ENCODE measurements at places on chromosomes 5 and 9.

GRCh38 chr9:91101611-91102168 lies 260.0 kb downstream of the AUH start:
- DNase-seq = no peak

GRCh38 chr9:130681769-130682420 lies 11.7 kb upstream of the EXOSC2 start:
- DNase-seq = no peak

DNA sequence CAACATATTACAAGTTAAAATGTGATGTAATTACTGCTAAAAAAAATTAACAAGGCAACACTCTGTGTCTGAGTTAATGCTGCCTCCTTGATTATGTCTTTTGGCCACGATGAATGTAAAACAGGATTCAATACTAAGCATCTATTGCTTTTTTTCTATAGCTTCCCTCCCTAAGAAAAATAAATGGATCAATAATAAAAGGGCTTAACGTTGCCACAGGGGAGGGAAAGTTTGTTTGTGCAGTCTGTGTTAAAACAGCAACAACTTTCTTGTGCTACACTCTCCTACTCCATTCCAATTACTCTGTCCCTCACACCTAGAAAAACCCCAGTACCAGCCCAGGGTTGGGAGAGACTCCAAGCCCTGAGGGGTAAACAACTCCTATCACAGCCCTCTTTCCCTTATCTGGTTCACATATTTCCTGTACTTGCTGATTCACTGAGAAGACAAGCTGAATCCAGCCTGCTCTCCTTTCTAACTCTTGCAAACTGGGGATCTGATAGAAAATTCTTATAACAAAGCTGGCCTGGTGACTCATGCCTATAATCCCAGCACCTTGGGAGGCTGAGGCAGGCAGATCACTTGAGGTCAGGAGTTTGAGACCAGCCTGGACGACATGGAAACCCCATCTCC lies 44.8 kb downstream of the PTPN3 start:
- DNase-seq = peak; percentile 74

DNA sequence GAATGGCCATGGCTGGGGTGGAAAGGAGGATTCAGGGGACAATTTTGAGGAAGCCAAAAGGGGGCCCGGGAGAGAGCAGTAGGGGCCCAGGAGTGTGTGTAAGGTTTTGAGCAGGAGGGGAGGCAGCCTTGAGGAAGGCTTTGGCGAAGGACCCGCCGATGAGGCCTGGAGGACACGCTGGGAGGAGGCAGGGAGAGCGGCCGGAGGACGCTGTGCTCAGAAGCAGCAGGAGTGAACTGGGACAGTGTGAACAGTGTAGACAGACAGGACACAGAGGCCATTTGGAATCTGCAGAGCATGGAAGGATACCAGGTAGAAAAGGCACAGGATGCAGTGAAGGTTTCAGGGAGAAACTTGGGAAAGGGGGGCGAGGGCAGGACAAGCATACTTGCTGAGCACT lies 14.9 kb downstream of the UNC5A start:
- no peak for DNase-seq

DNA sequence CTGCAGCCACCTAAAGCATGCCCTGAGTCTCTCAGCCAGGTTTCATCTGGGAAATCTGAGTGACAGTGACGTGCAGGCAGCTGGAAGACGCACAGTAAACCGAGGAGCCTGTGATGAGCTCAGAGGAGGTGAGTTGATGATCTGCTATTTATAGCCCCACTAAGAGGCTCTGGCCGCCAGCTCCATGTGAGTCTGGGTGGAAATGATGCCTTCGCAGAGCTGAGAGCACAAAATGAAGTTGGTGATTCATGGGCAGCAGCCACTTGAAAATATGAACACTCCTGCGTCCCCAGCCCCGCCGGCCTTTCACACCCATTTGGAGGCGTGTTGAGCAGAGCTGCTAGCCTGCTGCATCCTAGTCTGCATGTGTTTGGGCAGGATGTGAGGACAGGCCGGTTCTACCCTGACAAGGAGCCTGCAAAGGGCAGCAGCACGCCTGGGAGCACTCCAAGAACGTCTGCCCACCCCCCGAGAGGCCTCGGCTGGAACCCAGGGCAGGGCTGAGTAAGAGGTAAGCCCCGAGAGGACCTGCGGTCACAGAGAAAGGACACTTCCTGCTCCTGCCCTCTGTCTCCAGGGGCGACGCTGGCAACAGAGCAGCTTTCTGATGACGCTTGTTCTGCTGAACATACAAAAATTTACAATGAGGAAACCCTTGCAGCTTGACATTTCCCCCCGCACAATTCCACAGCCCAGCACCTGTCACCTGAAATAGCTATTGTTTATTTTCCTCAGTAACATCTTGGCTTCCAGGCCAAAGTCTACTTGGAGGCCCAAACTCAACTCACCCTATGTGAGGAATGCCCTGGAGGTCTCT lies 25.1 kb upstream of the CDKN2AIPNL start:
- DNase-seq = no peak

DNA sequence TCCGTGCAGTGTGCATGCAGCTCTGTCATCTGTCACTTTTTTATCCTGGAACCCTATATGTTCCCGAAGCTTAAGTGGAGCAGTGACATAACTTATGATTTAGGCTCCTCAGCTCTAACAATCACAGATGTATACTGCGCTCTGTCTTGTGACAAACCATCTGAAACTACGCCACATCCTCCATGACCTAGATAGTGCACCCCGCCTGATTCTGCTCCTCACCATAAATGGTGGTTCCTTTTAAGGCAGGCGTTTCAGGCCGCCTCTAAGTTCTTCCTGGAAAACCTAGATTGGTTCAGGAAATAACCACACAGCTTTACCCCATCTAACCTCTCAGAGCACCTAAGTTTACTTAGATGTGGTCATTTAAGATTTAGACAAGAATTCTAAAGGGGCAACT lies 372.0 kb downstream of the CDH10 start:
- DNase-seq = no peak

Data from pulmonary artery endothelial cell (primary cell).